Activated CD4-positive, CD25-positive, alpha-beta regulatory T cell (primary cell): ENCODE measurements at places on chromosomes 2 and 18.

DNA sequence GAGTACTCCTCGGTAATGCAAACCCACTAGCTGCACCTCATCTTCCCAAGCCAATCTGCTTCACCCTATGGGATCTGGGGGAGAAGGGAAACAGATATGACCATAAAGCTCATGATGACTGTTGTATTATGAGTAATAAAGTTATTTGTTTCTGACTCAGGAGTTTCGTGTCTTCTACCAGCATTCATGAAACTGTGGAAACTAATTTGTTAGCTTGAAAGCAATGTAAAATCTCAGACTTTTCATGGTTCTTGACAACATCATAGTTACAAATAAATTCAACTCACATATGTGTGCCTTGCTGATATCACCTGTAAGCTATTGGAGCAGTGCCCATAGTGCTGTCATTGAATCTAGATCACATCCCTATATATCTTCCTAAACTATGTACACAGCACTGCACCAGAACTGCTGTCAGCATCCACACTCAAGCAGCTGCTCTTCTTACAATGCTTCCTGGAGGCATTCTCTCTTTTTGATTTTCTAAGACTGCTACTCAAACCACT lies 135.6 kb upstream of the KYNU start:
- no peak for DNase-seq

GRCh38 chr2:74148457-74149246 lies 940 bp upstream of the BOLA3 start:
- DNase-seq = no peak

DNA sequence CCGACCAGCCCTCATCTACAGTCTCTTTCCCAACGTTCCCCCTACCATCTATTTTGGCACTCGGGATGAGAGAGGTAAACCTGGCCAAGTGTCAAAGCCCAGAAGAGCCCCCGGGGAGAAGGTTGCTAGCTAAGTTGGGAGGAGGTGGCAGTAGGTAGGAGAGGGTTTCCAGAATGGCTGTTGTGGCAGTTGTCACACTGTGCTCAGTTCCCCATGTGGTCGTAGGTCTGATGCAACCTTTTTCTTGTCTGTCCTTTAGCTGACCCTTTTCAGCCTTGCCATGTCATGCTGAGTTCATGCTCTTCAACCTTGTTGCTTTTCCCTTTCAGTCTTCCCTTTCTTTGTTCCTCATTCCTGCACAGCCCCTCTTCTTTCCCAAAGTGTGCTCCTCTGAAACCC lies 34.5 kb downstream of the TTLL4 start:
- no peak for DNase-seq

DNA sequence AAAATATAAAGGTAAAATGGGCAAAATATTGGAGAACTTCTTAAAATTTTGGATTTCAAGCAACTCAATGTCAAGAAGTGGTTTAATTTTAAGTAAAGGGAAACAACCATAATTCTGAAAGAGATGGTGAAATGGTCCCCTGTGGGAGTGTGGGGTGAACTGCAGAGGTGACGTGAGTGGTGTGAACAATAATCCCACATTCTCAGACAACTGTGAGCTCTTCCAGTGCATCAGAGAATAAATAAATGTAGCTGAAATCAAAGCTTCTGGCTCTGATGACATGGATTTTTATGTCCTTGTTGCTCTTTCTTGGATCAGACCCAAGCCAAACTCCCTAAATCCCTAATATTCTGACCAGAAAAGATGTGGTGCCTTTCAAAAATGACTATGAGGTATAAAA lies 672.7 kb downstream of the ZEB2 start:
- DNase-seq = no peak

GRCh38 chr2:241505781-241506201 lies 2.6 kb downstream of the STK25 start:
- no peak for DNase-seq

- no peak for DNase-seq
Observed at GRCh38 chr18:42617221-42617620, 498.3 kb downstream of the RIT2 start.

DNA sequence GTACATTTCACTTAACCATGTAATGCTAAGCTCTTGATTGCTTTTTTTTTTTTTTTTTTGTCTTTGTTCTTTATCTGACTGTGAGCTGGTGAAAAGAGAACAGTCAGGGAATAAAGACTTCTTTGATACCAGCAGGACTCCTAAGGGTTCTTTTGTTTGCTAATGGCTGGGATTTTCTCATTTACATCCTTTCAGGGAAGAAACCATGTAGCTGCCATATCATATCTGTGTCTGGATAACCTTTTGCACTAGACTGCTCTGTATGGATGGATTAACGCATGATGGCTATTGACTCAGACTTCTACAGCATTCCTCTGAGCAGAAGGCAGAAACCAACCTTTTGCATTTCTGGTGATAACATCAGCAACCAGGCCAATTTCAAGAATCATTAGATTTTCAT lies 504.0 kb downstream of the LRRTM4 start:
- DNase-seq = no peak

DNA sequence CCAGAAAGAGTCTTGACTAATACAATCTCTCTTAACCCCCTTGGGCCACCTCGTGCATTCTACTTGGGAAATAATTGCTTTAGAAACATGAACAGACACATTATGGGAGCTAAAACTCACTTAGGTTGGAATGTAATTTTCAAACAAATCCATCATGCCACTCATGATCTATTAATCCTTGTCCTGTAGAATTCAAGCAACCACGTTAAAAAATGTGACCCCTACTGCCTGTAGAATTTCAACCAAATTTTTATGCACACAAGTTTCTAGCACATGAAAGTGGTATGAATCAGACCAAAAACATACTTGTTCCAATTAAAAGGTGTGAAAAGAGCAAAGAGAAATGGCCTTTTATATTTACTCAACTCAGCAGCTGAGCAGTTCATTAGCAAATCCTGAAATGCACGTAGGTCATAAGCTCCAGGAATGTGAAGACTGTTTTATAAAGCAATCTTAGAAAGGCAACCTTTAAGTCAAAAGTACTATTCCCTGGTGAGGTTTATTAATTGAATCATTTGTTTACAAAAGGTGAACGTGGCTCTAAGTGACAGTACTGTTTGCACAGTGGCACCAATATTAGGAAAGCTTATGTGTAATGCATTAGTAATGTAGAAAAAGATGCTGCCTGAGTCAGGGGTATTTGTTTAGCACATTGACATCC lies 459.4 kb upstream of the UBE2E3 start:
- no peak for DNase-seq
